IPS-NIHi11 (cell line): ENCODE measurements at places on chromosomes 7 and 10.

GRCh38 chr7:86089455-86089854, 554.3 kb upstream of the GRM3 start:
- no peak for DNase-seq

DNA sequence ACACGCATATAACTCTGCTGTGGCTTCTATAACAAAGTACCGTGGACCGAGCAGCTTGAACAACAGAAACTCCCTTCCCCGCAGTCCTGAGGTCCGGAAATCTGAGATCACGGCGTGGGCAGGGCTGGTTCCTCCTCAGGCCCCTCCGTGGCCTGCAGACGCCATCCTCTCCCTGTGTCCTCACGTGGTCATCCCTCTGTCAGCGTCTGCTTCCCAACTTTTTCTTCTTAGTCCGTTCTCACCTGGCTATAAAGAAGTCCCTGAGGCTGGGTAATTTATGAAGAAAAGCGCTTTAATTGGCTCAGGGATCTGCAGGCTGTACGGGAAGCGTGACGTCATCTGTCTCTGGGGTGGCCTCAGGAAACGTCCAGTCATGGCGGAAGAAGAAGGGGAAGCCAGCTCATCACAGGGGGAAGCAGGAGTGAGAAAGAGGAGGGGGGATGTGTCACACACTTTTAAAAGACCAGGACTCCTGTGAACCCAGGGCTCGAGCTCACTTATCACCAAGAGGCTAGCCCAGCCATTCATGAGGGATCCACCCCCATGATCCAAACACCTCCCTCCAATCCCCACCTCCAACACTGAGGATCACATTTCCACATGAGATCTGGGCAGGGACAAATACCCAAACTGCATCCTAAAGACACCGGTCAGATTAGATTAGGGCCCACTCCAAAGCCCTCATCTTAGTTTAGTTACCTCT, 91.2 kb upstream of the INSIG1 start:
- DNase-seq: no peak

- no peak for DNase-seq
Observed at GRCh38 chr10:52438119-52438518, 124.0 kb downstream of the DKK1 start.

DNA sequence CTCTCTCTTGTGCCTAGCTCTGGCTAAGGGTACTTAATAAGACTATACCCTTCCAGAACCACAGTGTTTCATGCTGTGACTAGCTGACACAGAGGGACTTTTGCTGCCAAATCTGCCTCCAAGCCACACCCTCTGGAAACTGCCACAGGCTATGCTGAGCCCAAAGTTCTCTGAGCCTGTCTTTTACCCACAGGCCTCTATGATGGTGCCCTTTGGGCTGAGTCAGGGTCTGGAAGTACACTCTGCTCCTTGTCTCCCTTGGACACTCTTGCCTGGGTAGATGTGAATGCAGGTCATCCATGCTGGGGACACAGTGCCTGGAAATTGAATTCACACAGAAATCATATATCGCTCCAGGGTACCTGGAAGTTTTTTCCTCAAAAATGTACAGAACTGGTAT, 22.6 kb downstream of the DYDC1 start:
- no peak for DNase-seq

GRCh38 chr10:48594371-48594770, 10.5 kb downstream of the ARHGAP22 start:
- no peak for DNase-seq

DNA sequence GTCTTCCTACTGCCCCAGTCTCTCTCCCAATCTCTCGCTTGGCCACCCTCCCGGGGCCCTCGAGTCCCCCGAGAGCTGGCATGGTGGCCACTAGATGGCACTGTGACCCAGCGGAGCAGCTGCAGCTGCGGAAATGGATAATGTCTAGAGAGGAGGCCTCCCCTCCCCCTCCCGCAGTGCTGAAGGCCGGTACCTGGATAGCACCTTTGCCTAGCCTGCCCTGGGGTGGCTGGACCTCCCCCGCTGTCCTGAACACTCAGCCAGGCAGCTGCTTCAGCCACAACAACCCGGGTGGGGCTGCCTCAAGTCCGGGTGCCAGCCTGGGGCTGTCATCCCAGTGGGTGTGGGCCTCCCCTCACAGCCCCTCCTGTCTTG, 65.2 kb downstream of the GOLGA7B start:
- peak; percentile 94 for DNase-seq

DNA sequence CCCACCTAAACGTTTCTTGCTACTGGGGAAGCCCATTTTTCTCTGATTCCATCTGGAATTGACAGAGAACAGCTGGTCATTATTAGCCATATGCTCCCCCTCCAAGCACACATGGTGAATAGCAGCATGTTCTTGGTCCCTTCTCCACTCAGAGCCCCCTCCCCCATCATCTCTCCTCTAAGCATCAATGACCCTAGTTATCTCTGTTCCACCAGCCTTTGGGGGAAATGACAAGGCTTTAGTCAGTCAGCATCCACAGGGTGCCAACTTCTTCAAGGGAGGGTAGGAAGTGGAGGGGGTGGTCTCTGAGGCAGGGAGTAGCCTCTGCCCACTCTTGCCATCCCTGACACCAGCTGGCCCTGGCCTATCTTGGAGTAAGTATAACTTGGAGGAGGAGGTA, 163.1 kb downstream of the UBE2H start:
- DNase-seq: no peak

GRCh38 chr7:25839084-25839769, 312.8 kb upstream of the NFE2L3 start:
- peak; percentile 21 for DNase-seq

DNA sequence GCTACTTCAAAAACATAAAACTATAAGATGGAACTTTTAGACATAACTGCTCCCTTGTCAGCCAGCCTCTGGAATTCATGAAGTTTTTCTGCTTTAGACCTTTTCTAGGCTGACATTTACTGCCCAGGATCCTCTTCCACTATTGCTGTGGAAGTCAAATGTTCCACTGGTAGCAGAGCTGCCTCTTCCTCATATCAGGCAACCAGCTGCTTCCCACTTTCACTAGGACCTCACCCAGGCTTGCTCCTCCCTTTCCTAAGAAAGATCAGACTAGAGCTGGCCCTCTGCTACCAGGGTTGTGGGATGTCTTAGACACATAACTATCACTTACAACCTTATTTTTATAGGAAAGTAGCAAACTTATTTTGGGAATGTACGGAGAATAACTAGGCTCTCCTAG, 121.5 kb downstream of the CTTNBP2 start:
- no peak for DNase-seq
